ENCODE measurements at places on chromosomes 6 and 20.

DNA sequence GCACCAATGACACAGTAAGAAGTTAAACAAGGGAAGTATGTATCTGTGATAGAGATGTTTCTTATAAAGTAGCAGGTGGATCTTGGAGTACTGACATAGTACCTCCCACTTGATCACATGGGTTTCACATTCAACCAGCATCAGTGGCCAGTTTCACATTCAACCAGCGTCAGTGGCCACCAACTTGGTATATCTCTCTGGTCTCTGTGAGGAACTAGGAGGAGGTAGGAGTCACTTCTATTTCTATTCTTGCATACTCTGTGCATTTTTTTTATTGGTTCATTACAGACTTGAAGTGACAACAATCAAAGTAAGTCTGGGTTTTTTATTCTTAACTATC is 200.3 kb upstream of the SIM1 start:
- DNase-seq: no peak

DNA sequence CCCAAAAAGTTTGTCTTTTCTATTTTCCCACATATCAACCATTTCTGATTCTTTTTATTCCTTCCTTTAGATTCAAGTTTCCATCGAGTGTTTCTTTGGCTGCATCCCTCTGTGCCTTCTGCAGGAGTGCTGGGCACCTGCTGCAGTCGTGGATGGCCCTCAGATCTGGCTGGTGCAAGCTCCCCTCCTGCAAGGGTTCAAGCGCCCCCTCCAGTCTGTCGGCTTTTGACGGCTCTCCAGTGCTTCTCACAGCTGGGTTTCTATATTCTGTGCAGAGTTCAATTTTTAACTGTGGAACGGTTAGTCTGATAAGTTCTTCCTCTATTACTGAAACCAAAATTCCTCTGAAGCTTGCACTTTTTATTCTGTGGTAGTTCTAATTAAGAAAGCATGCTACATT is 132.1 kb downstream of the HUS1B start:
- DNase-seq: no peak

DNA sequence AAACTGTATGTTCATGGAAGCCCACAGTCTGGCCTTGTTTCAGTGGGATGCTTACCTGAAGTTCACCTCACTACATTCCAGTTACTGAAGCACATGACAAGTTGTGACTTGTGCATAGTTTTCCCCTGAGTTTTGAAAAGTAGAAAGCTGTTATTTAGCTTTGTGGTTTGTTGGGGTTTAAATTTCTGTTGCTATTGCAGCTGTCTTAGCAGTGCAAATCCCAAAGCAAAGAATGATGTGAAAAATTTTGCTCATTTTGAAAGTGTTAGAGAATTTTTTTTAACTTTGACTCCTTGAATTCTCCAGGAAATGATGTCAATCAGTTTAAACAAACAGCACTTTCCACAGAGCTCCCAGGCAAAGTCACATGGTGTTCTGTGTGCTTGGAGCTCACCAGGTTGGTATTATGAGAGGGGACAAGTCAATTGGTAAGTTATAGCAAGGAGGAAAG is 268.4 kb downstream of the ADGRG6 start:
- DNase-seq: no peak

DNA sequence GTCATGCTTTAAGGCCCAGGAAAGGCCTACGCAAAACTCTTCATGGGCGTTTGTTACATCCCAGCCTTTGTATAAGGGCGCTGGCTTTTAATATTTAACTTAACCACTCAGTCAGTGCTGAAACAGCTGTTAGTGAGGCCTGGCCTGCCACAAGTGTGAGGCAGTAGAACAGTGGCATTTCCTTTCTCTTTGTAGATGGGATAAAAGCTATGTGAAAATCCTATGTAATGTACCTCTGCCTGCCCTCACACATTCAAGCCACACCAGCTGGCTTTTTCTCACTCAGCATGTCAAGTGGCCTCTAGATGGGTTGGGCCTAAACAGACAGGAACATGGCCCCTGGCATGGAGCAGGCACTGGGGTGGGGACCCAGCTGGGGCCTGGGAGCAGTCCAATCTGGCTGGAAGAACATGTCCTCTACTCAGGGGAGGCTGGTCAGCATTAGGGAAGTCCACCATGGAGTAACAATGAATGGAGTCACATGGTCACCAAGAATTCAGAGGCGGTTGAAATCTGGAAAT is 20.7 kb downstream of the CGA start:
- DNase-seq: no peak

DNA sequence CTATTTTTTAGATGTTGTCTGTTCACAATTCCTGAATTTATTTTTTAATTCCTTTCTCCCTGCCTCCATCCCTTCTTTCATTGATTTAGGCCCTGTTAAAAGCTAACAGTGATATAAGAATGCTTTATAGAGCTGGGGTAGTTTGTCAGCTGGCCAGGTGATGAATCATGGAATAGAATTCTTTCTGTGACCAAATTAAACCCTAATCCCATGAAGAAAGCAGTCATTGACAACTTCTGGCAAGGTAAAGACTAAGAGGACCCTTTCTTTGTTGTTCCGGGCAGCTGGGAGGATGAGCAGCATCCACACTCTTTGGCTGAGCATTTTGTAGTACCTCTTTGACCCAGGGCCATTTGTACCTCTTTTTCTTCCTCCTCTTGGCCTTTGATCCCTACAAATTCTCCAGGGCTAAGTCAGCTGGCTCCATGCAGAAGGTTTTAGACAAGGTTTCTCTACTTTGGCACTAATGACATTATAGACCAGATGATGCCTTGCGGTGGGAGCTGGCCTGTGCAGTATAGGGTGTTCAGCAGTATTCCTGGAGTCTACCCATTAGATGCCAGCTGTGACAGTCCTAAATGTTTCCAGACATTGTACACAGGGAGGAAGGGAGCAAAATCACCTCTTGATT is 102.9 kb downstream of the SLX4IP start:
- DNase-seq: no peak

GRCh38 chr20:4853757-4854560 is 132.2 kb downstream of the PRND start:
- no peak for DNase-seq

- DNase-seq: no peak
Observed at GRCh38 chr6:38846844-38847243, 131.7 kb downstream of the DNAH8 start.

Measured in D721Med (cell line).